ENCODE measurements at places on chromosomes 7 and 10. TPM values are rescaled to one million over a fixed set of nuclear protein-coding genes. Genes with fewer than 3 reads are reported as not detected.

The HYAL4 gene
- total RNA-seq, result 0.17 TPM

The PSD gene
- 20.2 TPM for total RNA-seq

The ITIH5 gene
- 2.8 TPM for total RNA-seq

The TRPV6 gene
- total RNA-seq, result not detected

The SPDYE8 gene
- total RNA-seq, result not detected

The CTAGE15 gene
- not detected for total RNA-seq

The TEX47 gene
- total RNA-seq, result not detected

The SPDYE2B gene
- total RNA-seq, result not detected

The GPR146 gene
- 1.2 TPM for total RNA-seq

The PRPS1L1 gene
- not detected for total RNA-seq

The ZC3HAV1L gene
- 7.1 TPM for total RNA-seq

The ACTL6B gene
- not detected for total RNA-seq

The OGDHL gene
- 0.29 TPM for total RNA-seq

The SLC18A2 gene
- total RNA-seq, result under 0.01 TPM

The CYP3A4 gene
- total RNA-seq, result not detected

The SFRP4 gene
- total RNA-seq, result 1.7 TPM

The ZNF425 gene
- 7.4 TPM for total RNA-seq

The WBP1L gene
- 54.1 TPM for total RNA-seq

The PTN gene
- total RNA-seq, result 35.4 TPM
